NCI-H774 (cell line): ENCODE measurements at places on chromosomes 2 and 18.
A peak's percentile ranks its signal among the peaks of the same experiment; 100 is the strongest.

DNA sequence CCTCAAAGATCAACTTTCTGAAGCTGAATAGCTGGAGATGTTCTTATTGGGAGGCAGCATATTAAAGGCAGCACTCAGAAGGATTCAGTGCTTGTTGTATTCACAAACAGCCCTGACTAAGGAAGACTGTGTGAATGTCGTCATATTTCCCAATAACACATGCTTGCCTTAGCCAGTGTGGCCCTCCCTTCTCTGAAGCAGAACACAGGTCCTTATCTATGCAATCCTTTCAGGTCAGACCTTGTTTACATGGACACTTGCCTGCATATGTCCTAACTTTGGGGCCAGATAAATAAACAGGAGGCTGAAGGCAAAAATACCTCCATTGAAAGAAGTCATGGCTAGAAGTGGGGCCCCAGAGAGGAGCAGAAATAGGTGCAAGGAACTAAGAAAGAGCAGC, 97.2 kb downstream of the SLC4A3 start:
- no peak for DNase-seq

GRCh38 chr2:96859099-96859649, 1.4 kb upstream of the ANKRD39 start:
- no peak for DNase-seq

DNA sequence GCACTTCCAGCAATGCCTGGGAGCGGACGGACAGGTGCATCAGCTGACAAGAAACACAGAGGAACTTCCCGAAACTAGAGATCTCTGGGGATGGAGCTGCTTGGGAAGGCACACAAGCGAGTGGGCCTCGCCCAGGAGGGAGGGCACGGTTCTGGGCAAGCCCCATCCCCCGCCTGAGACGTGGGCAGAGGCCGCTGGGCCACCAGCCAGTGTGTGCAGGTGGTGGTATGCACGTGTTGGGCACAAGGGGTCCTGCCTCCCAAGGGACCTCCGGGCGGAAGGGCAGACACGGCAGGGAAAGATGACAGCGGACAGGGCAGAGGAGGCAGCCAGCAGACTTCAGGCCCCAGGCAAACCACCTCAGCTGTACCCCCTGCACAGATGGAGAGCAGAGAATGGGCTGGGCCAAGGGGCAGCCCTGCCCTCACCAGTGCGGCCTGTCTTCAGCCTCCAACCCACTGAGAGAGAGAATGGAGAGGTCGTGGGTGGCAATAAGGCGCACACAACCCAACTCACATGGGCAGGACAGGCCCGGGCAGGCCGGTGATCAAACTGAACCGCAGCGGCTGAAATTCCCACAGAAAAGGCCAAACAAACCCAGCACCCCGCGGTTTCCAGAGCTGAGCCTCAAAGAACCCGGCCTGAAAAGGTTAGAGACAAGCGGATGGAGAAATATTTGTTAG, 51.2 kb downstream of the HDAC4 start:
- no peak for DNase-seq

- peak; percentile 24 for DNase-seq
Observed at GRCh38 chr18:62523631-62524439, 1.0 kb downstream of the ZCCHC2 start.

DNA sequence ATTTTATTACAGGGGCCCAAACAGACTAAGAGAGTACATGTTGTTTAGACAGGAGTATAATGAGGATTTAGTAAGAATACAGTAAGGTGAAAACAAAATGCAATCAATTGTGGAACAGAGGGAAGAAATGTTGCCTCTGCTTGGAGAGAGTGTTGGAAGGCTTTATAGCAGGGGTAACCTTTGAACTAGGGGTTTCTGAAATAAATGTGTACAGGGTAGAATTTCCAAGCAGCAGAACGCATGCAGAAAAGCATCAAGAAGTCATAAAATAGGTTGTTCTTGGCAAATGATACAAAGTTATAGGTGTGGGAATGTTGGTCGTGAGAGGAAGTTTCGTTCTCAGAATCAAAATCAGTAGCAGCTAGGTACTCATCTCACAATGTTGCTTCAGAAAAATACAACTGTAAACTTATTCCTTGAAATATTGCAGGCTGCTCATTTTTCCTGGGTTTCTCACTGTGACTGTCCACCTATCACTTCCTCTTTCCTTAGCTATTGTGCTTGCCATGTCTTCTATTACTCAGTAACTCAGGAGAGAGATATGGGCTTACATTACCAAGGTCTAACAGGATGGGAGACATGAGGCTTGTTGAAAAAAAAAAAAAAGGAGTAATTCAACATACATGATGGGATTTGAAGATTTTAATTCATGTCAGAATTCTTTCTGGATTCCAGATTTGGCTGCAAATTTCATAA, 17.1 kb upstream of the HNMT start:
- DNase-seq = no peak

DNA sequence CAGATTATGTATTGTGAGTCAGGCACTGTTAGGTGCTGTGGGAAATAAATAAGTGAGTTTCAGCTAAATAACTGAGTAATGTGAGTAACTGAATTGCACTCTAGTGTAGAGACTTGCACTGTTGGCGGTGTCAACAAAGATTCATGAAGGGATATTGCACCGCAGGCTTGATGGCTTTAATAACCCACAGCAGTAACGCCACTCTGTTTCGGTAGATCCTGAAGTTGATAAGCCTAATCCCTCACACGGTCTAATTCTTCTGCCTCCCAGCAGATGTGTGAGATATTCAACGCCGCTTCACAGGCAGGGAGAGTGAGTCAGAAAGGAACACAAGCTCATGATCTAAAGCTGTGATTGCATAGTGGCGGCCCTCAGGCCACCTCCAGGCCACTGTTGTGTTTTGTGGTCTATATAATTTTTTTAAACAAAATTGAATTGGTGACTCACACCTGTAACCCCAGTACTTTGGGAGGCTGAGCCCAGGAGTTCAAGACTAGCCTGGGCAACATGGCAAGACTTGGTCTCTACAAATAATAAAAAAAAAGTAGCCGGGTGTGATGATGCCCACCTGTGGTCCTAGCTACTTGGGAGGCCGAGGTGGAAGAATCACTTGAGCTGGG, 94.3 kb downstream of the LIPG start:
- no peak for DNase-seq

- DNase-seq = no peak
Observed at GRCh38 chr2:152165306-152165705, 10.3 kb downstream of the STAM2 start.

- DNase-seq = no peak
Observed at GRCh38 chr2:206764673-206765241, 371 bp downstream of the MDH1B start.

GRCh38 chr2:224561234-224562005, 23.7 kb downstream of the CUL3 start:
- DNase-seq = no peak

DNA sequence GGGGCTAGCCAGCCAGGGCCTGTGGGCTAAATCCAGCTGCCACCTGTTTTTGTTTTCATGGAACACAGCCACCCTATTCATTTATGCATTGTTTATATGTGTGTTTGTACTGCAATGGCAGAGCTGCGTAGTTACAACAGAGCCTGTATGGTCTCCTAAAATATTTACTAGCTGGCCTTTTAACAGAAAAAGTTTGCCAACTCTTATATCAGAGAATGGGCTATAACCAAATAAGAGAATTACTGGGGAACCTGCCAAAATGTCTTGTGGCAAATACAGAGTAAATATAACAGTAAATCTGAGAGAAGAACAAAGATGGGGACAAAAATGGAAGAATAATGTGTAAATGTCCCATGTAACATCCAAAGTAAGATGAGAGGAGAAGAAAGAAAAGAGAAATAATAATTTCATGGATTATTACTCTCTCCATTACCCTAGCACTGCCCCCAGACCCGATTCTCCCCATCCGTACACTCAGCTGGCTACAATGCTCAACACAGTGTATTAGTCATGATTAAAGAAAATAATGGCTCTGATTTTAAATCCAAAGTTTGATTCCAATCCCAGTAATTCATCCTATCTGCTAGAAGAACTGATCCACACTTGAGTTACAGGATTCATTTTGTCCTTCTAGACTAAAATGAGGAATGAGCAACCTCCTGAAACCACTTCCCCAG, 249.3 kb downstream of the LRATD1 start:
- DNase-seq = no peak

- no peak for DNase-seq
Observed at GRCh38 chr2:191746346-191747169, 68.6 kb downstream of the NABP1 start.

- no peak for DNase-seq
Observed at GRCh38 chr2:219213026-219213415, 5.7 kb downstream of the ABCB6 start.

GRCh38 chr2:233350708-233351107, 3.6 kb upstream of the DGKD start:
- no peak for DNase-seq

GRCh38 chr2:127086990-127087790, 19.8 kb downstream of the BIN1 start:
- no peak for DNase-seq

GRCh38 chr2:113207021-113207420, 33.2 kb downstream of the PSD4 start:
- no peak for DNase-seq

- no peak for DNase-seq
Observed at GRCh38 chr2:23483791-23484190, 98.8 kb downstream of the KLHL29 start.

GRCh38 chr2:119580550-119581072, 36.4 kb downstream of the CFAP221 start:
- no peak for DNase-seq

DNA sequence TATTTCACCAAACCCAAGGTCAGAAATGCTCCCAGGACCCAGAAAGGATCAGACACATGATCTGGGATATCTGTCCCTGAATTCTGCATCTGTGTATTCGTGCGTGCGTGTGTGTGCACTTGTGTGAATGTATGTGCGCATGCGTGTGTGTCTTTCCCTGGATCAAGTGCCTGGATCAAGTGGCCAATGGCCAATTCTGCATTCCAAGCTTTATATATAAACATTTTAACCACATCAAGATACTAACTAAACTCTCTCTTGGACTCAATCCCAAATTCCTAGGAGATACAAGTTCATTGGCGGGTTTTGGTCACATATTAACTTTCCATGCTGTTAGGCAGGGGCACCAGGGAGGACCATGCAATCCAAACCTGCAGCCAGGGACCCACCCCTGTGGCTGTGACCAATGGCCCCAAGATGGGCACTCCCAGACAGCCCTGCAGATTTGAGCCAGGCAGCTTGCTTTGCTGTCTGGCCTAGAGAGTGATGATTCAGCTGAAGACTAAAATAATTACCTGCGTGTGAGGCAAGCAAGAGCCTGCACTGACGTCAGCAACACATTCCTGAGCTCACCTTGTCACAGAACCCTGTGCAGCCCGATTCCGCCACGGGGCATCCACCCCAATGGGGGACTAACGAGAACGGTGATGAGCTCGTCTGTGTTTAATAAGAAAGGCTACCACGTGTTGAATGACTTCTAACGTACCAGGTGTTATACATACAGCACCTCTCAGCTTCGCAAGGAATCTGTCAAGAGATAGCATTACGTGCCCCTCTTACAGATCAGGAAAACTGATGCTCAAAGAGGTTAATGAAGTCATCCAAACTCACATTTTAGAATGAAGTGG, 45.3 kb upstream of the ROCK2 start:
- no peak for DNase-seq

GRCh38 chr2:235945608-235946140, 222.5 kb downstream of the GBX2 start:
- no peak for DNase-seq

DNA sequence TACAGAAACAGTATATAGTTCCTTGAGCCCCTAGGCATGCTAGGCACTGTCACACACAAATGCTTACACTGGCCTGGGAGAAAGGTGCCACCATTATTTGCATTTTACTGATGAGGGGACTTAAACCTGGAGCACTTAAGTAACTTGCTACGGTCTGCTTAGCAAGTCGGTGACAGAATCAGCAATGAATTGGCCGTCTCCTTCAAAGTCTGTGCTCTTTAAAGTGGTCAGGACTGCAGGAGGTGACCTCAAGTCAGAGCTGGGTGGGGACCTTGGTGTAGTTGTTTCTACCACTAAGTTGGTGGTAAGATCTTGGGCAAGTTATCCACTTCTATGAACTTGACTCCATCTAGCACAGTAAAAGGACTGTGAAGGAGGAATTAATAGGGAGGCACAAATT, 34.8 kb downstream of the PTPRM start:
- no peak for DNase-seq
